LHCN-M2 (cell line): ENCODE measurements at places on chromosomes 3 and 15. TPM values are rescaled to one million over a fixed set of nuclear protein-coding genes. Genes with fewer than 3 reads are reported as not detected.

- DNase-seq: no peak
Observed at GRCh38 chr3:82311901-82312300, 550.5 kb upstream of the GBE1 start.

- no peak for DNase-seq
Observed at GRCh38 chr3:13951184-13951583, 71.3 kb upstream of the WNT7A start.

- DNase-seq: no peak
Observed at GRCh38 chr3:99175276-99175812, 273.8 kb upstream of the DCBLD2 start.

- DNase-seq: peak; percentile 47
Observed at GRCh38 chr15:79811406-79812405, 85.1 kb downstream of the MTHFS start.

- no peak for DNase-seq
Observed at GRCh38 chr3:6512172-6512800, 348.6 kb upstream of the GRM7 start.

DNA sequence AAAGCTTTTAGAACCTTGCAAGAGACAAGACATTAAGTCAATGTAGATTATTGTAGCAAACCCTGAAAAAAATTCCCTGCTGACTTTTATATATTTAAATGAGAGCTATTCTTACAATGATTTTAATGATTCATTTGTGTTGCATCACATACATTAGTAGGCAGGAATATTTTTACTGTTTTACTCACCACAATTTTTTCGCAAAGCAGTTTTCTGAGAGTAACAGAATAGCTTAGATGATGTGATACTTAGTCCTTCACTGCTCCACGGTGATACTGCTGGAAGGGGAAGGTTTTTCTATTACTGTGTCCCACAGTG is 43.9 kb upstream of the CLRN1 start:
- DNase-seq: peak; percentile 20

DNA sequence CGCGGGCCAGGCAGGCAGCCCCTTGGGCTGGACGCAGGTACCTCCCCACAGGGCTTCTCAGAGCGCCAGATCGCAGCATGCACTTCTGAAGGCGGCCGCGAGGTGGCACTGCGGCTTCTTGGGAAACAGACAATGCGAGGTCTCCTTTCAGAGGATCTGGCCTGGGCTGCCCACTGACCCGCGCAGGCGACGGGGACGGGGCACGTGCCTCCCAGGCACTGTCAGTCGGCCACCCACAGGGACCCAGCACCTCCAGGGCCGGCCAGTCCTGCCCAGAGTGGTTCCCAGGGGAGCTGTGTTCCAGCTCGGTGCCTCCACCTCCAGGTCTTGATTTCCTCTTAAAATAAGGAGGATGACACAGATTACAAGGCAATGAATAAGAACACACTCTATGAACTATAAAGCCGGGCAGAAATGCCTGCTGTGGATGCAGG is 24.4 kb upstream of the TXNRD3 start:
- DNase-seq: peak; percentile 64

DNA sequence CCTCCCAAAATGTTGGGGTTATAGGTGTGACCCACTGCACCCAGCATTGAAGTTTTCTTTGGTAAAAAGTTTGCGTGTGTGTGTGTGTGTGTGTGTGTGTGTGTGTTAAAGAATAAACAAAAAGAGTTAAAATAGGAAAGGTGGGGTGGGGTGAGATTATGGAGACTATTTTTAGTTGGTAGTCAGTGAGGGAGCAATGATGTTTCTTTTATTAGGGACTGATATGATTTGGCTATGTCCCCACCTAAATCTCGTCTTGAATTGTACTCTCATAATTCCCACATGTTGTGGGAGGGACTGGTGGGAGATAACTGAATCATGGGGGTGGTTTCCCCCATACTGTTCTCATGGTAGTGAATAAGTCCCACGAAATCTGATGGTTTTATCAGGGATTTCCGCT is 92.2 kb downstream of the CGNL1 start:
- DNase-seq: no peak

DNA sequence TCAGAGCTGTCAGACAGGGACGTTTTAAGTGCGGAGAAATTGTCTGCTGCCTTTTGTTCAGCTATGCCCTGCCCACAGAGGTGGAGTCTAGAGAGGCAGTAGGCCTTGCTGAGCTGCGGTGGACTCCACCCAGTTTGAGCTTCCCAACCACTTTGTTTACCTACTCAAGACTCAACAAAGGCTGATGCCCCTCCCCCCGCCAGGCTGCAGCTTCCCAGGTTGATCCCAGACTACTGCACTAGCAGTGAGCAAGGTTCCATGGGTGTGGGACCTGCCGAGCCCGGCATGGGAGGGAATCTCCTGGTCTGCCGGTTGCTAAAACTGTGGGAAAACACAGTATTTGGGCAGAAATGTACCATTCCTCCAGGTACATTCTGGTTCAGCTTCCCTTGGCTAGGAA is 282.1 kb downstream of the VGLL3 start:
- no peak for DNase-seq

The BUB1B gene
- total RNA-seq: 63.2 and 72.7 TPM in 2 replicates

The KNG1 gene
- total RNA-seq: not detected in 2 replicates

The ERICH6 gene
- 0.11 and 0.38 TPM in 2 replicates for total RNA-seq
